ENCODE measurements at places on chromosomes 16 and 17.

GRCh38 chr16:15958703-15959348, 9.4 kb downstream of the ABCC1 start:
- no peak for DNase-seq

DNA sequence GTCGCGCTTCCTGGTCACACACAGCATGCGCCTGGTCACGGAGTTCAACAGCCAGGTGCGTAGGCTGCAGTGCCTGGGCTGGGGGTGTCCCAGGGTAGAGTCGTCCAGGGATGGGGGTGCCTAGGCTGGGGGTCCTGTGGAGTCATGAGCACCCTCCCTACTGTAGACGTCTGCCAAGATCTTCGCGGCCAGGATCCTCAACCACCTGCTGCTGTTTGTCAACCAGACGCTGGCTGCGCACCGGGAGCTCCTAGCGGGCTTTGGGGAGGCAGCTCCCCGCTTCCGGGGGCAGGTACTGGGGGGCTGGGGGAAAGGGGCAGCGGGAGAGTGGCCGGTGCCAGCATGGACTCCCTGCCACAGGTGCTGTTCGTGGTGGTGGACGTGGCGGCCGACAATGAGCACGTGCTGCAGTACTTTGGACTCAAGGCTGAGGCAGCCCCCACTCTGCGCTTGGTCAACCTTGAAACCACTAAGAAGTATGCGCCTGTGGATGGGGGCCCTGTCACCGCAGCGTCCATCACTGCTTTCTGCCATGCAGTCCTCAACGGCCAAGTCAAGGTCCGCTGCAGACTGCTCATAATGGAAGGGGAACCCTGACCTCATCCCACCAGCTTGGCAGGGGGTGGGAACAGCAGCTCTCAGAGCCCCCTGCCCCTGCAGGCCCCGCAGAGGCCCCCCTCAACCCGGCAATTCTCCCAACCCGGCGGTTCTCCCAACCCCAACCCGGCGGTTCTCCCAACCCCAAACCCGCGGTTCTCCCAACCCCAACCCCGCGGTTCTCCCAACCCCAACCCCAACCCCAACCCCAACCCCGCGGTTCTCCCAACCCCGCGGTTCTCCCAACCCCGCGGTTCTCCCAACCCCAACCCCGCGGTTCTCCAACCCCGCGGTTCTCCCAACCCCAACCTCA, 2.4 kb downstream of the PDIA2 start:
- no peak for DNase-seq

GRCh38 chr17:71460943-71461342, 659.9 kb upstream of the SOX9 start:
- no peak for DNase-seq

GRCh38 chr16:11685844-11686618, 17.8 kb downstream of the SNN start:
- DNase-seq = no peak
